Sciatic nerve (tissue), 2 donors: ENCODE measurements at places on chromosomes 7 and 10.

DNA sequence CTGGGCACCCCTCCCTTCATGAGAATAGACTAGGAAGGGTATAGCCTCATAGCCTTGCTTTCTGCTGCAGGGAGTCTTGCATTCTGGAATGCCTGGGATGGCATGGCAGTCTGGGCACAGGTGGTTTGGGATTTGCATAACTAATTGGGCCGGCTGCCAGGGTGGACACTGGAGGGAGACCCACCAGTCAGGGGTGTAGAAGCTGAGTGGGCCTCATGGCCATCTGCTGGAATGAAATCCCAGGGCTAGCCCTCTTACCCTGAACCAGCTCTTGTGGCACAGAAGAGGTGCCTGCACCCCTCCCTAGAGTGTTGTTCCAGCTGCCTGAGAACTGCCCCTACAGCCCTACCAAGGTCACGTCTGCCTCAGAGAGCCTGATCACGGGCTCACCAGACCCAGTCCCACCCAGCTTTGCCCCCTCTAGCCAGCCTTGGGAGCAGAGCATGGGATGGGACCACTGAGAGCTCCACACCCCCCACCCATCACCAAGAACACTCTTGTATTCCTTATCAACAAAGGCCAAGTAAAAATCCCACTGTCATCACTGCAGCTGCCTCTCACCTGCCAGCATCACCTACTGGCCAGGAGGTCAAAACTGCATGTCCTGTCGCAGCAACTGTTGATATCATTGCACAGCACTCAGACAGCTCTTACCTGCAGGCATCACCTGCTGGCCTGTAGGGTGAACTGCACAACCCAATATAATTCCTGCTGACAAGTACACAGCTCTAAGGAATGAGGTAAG, 148.9 kb downstream of the ZEB1 start:
- peak; percentile 40 for DNase-seq

- DNase-seq, result no peak
Measured at GRCh38 chr10:80168162-80168511, 35.6 kb downstream of the PLAC9 start.

- DNase-seq, result no peak
Measured at GRCh38 chr10:3906511-3907111, 121.6 kb upstream of the KLF6 start.

DNA sequence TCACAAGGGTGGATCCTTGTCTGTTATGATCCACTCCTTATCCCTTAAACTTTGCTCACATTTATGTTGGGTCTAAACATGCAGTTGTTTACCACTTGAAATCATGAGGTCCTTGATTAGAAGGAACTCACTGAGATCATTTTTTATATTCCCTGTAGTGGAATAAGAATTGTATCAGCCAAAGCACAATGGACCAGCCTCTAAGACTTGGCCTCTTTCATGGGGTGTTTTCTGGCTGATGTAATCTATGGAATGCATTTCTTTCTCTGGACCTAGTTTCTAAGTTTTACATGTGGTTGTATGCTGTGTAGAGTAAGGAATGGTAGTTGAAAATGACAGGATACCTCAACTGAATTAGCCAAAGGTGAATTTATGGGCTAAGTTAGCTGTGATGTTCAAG, 376.6 kb downstream of the SORCS3 start:
- no peak for DNase-seq

DNA sequence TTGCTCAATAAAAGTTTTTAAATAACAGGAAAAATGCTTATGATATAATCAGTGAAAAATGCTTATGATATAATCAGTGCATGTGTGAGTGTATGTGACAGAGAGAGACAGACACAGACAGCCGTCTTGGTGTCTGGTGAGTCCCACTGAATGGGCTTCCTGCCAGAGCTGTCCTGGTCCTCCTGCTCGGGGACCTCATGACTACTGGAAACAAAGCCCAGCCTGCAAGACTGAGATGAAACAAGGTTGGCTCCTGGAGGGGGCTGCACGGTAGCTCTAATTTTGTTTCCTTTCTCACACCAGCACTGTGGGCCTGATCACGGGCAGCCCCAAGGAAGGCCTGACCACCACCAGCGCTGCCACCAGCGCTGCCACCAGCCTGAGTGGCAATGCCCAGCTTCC, 57.3 kb downstream of the NRP1 start:
- no peak for DNase-seq

- no peak for DNase-seq
Measured at GRCh38 chr10:12937527-12937926, 64.0 kb downstream of the CCDC3 start.

DNA sequence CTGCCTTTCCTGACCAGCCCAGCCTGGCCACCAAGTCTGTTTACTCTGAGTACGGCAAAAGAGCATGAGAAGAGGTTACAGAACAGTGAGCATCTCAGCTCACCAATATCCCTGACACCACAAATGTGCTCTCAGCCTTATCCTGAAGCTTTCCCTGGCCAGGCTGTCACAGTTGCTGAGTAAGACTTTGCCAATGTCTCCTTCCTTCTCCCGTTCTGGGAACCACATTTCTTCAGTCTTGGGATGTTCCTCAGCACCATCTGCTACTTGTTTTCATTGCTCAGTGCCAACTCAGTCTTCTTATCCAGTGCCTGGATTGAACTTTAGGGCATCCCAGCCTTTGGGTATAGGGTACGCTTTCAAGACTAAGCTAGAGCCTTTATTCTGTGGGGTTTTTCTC, 7.1 kb upstream of the KCNIP2 start:
- DNase-seq, result no peak

GRCh38 chr7:69465262-69465661, 133.0 kb upstream of the AUTS2 start:
- DNase-seq, result no peak

- no peak for DNase-seq
Measured at GRCh38 chr7:22194658-22195273, 162.2 kb downstream of the RAPGEF5 start.

GRCh38 chr10:103506061-103506460, 12.6 kb downstream of the NEURL1 start:
- DNase-seq, result no peak

DNA sequence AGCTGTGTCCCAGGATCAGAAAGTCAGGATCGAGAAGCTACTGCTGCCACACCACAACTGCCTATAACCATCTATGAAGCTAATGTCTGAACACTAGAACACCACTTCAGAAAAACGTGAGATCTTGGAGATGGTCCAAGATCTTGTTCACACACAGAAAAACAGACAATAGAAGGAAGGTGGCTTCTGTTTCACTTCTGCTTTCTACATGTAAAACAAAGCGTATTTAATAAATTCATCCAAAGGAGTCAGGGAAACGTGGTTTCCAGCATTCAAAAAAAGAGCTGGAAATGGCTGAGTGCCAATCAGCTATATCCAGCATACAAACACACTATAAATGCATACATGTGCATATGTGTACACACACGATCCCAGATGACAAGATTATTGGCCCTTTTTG, 70.2 kb upstream of the CCDC71L start:
- DNase-seq, result no peak

DNA sequence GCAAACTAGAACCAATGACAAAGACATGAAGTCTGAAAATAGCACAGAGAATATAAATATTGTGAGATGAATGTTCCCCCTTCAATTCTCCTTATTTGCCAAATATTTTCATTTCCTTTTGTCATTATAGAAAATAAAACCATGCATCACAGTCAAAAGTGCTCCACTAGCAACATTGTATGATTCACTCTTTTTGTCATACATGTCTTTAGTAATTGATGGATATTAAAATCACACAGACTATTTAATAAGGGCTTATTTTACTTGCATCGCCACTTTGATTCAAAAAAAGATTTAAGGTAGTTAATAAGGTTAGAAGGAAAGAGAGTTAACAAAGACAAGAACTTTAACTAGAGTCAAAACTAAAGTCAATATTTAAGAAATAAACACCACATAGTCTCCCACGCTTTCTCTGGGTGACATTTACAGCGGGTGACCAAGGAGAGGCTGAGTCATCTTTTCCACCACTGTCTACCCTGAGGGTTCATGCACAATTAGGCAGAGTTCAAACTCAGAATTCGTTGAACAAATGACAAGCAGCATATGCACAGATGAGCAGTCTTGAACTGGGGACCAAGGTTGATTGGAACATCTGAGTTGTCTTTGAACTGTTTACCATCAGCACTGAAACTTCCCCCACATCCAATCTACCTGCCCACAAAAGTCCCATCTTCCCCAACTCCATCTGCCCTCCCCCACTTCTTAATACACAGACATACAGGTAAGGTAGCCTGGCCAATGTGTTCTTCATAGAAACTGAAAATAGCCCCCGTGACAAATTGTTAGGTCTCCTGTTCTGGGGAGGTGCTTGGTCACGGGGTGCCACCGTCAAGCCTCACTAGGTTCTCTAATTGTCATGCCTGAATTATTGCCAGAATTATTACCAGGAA, 42.5 kb downstream of the C7orf25 start:
- DNase-seq, result no peak

DNA sequence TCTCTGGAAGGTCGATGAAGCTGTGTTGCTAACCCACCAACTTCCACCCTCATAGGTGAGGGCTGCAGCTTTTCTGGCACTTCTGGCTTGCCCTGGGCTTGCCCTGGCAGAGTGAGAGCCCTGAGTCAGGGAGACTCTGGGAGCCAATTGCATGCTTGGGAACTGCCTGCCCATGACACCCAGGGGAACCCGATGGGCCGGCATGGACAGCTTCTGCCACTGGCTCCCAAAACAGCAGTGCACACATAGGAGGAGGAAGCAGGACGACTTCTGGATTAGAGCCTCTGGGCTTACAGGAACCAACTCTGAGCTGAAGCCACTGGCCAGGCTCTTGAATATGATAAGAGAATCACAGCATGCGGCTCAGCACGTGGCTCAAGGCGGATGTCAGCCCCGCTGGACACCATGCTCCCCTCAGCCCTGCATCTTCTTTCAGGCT, 135.2 kb upstream of the UNC5B start:
- peak; percentile 37 for DNase-seq

- DNase-seq, result no peak
Measured at GRCh38 chr7:157625973-157626742, 289.4 kb downstream of the DNAJB6 start.

GRCh38 chr10:26803849-26804248, 56.9 kb downstream of the ABI1 start:
- DNase-seq, result no peak

GRCh38 chr7:40755438-40755837, 620.6 kb downstream of the SUGCT start:
- DNase-seq, result no peak

DNA sequence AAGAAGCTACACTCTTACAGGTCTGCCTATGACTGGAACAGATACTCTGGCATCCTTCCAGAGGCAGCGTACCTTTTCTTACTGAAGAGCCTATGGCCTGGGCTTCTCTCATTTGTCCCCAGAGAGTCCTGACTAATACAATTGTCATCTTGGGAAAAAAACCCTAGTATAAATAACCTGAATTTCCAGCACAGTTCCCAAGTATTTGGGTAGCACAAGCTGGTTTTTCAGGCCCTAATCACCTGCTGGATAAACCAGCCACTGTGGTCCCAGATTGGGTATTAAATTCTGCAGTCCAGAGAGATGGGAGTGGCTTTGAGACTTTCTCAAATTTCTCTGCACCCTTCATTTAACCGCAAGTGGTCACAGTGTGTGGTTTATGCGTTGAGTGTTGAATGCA, 186.8 kb upstream of the NEBL start:
- DNase-seq, result no peak

- DNase-seq, result no peak
Measured at GRCh38 chr7:107779647-107780099, 23.4 kb downstream of the SLC26A3 start.

DNA sequence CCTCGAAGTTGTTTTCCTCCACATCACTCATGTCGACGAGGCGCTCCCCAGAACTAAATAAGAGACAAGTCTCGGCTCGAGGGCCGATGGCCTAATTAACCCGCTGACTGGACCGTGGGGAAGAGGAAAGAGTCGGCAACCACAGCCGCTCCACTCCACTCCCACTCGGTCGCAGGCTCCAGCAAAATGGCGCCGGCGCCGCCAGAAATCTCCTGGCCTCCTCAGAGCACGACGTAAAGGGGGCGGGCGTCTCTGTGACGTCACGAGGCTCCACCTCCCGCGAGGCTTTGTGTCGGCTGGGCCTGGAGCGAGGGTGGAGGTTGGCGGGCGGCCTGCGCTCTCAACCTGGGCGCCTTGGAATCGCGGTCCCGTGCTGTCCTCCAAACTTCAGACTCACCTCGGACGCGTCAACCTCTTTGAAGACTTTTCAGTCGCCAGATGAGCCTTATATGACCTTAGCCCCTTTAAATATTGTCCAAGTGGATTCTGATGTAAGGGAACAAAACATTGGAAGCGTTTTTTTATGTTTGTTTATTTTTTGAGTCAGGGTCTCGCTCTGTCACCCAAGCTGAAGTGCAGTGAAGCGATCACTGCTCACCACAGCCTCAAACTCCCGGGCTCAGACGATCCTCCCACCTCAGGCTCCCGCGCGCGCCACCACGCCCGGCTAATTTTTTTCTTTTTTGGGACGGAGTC, at the start of gene TRA2A:
Gene TRA2A, minus strand, starts transcription at position 188 of the 696 bp plus-strand sequence. Its CDS starts 157 bp downstream, at position 31.
- peak; percentile 100 for DNase-seq

DNA sequence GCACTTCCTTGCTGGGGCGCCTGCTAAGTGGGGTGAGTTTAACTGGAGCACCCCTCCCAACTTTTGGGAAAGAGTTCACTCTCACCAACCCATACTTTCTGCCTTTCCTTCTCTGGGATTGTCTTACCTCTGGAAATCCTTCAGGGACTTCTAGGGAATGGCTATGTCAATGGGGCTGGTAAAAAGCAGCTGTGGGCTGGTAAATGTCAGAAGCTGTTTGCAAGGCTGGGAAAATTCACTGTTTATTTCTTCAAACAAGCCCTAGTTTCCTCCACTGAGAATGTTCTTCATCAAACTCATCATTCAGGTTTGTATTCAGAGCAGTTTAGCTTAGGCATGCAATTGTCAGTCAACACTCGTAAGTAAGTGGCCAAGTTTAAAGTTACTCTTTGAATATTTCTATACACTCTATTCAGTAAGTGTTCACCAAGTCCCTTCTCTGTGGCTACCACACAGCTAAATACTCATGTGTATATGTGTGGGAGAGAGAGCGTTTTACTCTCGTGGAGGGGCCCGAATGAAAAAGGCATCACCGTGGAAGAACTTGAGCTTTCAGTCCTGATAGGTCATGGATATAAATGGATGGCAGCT, 654.8 kb downstream of the LRMDA start:
- no peak for DNase-seq

GRCh38 chr10:114869520-114869892, 47.9 kb downstream of the FHIP2A start:
- DNase-seq, result no peak

DNA sequence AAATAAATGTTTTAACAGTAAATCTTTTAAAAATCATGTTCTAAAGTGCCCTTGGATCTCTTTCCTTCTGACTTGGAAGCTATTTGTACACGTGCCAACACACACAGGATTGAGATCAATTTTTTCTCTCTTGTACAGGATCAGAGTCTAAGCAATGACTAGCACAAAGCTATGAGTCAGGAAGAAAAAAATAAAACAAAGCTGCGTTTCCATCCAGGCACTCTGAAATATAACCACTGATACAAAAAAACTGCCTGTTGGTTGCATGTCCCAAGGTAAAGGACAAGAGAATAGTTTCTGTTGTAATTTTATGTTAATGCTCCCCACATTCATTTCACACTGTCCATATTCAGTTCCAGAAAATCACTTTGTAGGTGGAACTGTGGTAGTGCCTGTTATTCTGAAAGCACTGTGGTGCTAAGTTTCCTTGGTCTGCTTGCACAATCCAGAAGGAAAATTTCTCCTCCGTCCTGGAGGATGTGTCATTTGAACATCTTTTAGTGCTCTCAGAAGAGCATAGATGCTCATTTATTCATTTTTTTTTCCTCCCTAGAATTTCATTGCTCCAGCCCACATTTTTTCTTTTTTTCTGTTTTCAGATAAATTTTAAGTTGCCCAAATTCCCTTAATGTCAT, 113.4 kb downstream of the PLXDC2 start:
- no peak for DNase-seq

- no peak for DNase-seq
Measured at GRCh38 chr7:150410680-150411346, 31.7 kb downstream of the ZNF775 start.
